RKO (cell line): ENCODE measurements at places on chromosomes 6 and 20.

DNA sequence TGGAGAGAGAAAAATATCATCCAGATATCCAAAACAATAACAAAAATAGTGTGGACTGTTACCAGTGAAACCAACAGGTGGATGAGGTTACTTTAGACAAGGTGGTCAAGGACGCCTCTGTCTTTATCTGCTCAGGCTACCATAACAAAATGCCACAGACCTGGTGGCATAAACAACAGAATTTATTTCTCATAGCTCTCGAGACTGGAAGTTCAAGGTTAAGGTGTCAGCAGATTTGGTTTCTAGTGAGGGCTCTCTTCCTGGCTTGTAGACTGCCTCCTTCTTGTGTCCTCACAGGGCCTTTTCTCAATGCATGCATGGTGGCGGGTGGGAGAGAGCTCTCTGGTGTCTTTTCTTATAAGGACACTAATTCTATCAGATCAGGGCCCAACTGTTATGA, 21.1 kb upstream of the LBP start:
- DNase-seq = no peak

GRCh38 chr6:121443971-121444541, 8.6 kb downstream of the GJA1 start:
- no peak for DNase-seq

DNA sequence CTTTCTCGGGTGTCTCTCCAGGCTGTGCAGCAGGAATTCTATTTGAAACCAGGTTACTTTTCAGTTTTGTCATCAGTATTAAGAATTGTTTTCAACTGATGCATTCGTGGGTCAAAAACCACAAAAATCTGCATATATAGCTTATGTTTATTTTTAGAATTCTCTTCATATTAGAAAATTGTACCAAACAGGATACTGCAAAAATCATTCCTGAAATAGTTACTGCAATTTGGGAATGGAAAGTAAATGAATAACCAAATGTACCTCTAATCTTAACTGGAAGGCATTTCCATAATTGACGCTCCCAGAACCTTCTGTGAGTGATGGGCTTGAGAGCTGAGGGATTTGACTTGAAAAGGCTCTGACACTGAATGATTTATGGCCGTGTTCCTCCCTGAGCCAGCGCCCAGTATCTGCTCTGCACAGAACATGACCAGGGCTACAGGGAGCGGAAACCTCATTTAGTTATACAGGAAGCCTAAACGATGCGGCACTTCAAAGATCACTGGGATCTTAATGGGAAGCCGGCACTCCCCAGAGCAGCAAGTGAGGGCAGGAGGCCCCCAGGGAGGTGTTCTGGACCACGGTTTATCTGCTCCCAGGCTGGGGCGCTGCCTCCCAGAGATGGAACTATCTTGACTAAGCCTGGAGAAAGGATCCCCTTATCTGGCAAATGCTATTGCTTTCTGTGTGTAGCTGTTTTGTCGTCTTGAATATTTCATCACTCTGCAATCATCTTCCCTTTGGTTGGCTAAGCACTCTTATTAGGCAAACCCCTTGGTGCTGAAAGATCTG, 446.0 kb downstream of the QKI start:
- DNase-seq = no peak

DNA sequence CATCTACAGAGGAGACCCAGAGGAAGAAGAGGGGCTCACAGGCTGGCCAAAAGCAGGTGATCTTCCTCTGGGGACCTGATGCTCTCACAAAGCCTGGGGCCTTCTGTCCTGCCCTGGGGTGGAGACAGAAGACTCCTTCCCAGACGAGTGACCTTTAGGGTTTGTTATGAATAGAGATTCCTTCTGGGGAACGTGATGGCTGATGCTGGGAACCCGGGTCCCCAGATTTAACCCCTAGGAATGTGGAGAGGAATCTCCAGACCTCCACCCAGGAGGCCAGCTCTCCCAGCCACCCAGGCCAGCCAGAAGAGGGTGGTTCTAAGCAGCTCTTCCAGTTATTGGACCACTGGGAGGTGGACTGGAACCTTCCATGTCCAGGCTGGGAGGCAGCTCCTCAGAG, 16.8 kb upstream of the CCN5 start:
- no peak for DNase-seq

GRCh38 chr6:129279343-129280292, 396.7 kb downstream of the LAMA2 start:
- no peak for DNase-seq

DNA sequence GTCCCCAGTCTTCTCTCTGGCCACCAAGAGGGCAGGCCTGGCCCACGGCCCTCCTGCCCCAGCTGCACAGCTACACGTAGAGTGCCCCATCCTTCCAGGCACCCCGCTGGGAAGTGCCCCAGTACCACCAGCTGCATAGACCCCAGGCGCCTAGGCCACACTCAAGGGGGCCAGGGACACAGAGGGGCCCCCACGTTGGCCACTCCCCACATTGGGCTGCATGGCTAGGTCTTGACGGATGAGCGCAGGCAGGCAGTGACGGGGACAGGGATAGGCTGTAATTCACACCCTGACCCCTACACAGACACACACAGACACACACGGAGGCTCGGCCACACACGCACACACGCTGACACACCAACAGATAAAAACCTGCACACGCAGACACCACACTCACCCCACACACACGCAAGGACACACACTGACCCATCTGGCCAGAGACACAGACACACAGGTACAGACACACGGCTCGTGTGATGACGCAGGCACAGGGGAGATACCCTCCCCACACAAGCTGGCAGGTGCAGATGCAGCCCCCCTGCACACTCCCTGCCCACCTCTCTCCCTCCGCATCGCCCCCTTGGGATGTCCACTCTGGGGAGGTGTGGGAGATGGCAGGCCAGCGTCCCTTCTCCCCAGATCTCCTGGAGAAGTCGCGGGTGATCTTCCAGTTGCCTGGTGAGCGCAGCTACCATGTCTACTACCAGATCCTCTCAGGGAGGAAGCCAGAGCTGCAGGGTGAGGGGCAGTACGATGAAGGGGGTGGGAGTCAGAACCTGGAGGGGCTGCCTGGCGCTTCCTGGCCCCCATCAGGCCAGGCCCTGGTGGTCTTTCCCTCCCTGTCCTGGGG, 30.0 kb downstream of the MYH7B start:
- no peak for DNase-seq

DNA sequence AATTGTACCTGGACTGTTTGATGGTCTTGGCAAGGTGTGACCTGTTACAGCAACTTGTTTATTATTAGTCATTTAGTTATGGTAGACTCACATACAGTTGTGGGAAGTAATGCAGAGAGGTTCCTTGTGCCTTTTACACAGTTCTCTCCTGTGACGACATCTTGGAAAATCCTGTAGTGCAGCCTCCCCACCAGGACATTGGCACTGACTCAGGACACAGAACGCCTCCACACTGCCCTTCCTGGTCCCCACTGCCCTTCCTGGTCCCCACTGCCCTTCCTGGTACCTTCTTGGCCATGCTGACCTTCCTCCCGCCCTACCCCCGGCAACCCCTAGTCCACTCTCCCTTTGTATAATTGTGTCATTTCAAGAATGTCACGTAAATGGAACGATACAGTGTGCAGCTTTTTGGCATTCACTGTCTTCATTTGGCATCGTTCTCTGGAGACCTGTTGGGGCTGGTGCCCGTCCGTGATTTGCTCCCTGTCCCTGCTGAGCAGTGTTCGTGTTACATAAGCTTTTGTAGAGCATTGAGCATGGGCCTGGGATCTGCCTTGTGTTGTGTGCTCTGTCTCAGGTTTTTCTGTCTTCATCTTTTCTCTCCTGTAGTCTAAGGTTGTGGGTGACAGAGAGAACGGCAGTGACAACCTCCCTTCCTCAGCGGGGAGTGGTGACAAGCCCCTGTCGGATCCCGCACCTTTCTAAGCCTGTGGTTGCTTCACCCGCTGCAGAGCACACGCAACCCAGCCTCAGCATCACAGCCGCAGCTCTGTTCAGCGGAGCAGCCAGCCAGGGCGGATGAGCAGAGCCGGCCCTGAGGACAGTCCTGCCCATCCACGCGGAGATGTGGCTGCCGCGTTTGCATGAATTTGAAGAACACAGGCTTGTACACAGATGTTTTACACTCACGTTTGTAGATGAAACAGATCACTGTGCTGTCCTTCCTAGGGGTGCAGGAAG, 5.4 kb upstream of the DNAJC5 start:
- no peak for DNase-seq

DNA sequence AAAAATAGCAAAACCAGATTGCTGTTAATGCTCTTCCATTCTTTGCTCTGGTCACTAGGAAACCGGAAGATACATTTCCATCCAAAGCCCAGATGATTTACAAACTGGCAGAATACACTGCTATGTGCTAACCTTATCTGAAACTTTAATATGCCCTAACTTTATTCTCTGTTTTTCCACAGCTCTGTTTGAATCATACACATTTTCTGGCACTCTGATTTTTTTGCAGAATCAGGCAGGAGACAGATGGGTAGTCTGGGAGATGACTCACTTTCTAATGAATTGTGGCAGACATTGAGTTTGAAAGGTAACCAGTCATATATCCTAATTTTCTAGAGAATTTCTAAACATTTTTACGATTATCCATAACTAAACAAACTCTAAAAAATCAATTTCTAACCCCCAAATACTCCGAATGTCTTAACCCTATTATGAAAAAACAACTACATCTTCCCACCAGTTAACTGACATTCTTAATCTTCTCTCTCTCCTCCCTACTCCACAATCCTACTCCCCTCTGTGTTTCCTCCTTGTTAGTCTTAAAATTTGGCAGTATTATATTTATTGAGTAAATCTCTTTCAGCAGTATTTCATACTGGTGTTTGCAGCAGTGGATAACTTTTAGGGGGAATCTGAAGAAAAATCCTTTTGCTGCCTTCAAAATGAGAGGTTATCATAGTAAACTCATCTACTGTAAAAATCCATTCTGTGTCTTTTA, 63.5 kb downstream of the MAN1A1 start:
- DNase-seq = no peak

- DNase-seq = no peak
Observed at GRCh38 chr6:138104618-138105213, 2.5 kb downstream of the PERP start.

GRCh38 chr6:139722530-139722929, 348.1 kb upstream of the CITED2 start:
- no peak for DNase-seq

- no peak for DNase-seq
Observed at GRCh38 chr20:63503524-63503923, 4.6 kb upstream of the EEF1A2 start.

DNA sequence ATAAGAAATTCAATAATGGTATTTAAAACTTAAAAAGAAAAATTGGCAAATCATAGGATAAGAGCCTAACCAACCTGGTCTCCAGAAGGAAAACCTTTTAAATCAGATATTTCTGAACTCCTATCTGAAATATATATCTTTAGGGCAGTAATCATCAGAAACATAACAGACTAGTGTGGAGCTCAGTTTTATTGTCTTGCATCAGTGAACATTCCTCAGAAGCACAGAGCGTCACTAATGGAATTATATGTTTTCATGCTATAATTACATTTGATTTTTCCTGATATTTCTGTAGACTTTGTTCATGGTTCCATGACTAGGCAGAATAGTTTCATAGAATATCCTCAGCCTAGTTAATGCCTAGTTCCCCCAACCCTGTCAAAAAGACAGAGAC, 262.2 kb downstream of the EYA4 start:
- no peak for DNase-seq

GRCh38 chr6:150697515-150697914, 97.8 kb downstream of the PLEKHG1 start:
- DNase-seq = no peak

DNA sequence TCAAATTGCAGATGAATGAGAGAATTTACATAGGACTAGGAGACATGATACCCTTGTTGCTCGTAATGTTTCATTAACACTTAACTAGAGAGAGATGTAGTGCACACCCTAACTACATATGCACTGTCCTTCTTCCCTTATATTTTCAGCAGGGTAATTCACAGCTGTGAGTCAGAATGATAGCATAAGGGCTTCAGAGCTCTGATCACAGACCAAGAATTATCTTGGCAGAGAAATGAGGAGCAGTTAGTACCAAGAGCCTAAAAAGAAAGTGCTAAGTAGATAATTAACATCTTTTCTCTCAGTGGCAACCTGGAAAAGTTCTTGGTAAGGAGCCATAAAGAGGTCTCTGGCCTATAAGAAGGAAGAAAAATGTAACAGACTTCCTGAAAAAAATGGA, 35.8 kb downstream of the GRIK2 start:
- no peak for DNase-seq

DNA sequence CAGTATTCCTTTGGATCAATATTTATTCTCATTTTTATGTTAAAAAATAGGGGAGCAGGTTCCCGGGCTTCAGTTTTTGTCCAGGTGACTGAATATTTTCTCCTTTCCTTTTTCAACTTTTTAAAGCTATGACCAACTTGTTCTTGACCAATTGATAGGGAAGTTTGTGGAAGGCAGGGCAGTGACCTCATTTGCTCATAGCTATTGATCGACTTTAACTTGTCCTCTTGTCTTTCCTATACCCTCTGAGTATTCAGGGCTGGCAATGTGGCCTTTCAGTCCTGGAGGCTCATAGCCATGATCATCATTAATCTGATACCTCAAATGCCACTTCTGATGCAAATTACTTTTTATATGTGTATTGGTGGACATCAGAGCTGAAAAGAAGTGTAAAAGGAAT, 448.8 kb downstream of the KIF16B start:
- no peak for DNase-seq

- DNase-seq = no peak
Observed at GRCh38 chr6:34056305-34057108, 89.4 kb downstream of the GRM4 start.

DNA sequence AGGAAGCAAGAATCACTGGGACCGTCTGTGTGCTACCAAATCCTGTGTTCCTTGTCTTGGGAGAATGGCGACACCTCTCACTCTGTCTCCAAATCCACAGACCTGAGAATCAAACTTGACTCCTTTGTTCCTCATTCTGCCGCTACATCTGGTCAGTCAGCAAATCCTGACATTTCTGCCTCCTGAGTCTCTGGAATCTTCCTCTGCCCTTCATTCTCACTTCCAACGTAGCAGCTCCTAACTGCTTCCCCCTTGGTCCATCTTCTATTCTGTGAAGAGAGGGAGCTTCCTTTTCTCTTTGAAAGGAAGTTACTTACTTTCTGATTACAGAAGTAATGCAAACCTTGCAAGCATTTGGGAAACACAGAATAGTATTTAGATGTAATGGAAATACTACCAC, 37.7 kb downstream of the SYTL3 start:
- DNase-seq = no peak

GRCh38 chr20:20603339-20603990, 109.0 kb downstream of the RALGAPA2 start:
- no peak for DNase-seq

- DNase-seq = no peak
Observed at GRCh38 chr6:14118446-14118845, 874 bp downstream of the CD83 start.

DNA sequence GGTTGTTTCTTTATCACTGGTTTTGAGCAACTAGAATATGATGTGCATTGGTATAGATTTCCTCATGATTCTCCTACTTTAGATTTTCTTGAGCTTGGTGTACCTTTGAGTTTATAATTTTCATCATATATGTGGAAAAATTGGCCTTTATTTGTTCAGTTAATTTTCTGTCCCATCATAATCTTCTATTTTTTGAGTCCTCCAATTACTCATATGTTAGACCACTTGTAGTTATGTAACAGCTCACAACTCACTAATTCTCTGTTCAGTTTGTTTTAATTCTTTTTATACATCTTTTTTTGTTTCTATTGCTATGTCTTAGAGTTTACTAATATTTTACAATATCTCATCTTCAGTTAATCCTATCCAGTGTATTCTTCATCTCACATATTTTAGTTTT, 81.3 kb upstream of the LAMA2 start:
- no peak for DNase-seq

- DNase-seq = no peak
Observed at GRCh38 chr6:32190911-32191677, 1.1 kb upstream of the PBX2 start.
